ENCODE measurements at places on chromosomes 5 and 9.

- DNase-seq: peak; percentile 36
Measured at GRCh38 chr5:120538644-120539043, 74.5 kb downstream of the PRR16 start.

DNA sequence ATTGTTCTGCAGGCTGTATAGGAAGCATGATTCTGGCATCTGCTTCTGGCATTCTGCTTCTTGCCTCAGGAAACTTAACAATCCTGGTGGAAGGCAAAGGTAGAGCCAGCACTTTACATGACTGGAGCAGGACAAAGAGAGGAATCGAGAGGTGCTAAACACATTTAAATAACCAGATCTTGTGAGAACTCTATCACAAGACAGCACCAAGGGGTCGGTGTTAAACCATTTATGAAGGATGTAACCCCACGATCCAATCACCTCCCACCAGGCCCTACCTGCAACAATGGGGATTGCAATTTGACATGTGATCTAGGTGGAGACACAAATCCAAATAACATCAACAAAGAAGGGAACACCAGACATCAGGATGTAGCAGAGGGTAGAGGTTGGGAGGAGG lies 221.5 kb downstream of the CDH12 start:
- no peak for DNase-seq

DNA sequence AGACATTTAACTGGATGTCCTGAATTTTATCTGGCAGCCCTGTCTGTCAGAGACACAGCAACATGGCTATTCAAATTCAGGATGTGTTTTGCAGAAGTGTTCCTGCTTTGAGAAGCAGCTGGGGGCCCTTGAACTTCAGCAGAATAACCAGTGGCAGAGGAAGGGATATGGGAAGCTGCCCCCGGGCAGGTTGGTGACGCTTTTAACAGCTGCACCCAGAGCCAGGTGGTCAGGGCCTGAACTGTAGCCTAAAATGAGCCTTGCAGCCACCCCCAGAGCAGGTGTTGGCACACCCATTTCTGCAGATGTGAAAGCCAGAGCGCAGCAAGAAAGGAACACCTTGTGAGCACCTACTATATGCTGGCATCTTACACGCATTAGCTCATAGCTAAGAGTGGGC lies 128.7 kb upstream of the BOD1 start:
- DNase-seq: no peak

- DNase-seq: no peak
Measured at GRCh38 chr9:135100241-135100681, 12.8 kb downstream of the OLFM1 start.

DNA sequence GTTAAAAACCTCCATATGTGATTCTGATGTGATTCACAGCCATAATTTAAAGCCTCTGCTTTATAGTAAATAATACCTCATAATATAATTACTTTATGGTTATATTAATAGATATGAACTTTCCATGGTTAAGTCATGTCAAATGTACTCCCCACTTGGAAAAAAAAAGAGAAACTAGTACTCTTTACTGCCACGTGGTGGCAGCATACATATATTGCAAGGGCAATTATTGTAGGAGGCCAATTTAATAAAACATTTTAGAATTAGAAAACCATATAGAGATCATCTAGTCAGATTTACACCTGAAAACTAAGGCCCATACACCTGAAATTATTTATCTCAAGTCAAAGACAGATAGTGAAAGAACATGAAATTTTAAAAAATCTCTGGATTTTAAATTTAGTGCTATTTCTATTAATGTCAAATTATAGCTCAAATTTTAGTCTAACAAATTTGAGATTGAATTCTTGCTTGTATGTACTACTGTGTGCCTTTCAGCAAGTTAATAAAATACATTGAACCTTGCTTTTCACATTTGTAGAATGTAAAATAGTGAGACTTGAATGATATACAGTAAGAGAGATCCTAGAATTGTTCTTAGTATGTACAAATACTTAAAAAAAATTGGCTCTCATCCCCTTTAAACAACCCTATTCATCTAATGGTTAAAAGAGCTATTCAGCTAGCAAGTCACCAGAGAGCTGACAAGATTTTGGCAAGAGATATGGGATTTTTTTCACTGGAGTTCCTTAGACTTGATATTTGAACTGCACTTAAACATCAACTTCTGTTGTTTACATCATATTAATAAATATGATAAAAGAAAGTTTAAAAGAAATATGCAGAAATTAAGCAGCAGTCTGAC lies 603.8 kb downstream of the TLE4 start:
- DNase-seq: peak; percentile 67

- DNase-seq: no peak
Measured at GRCh38 chr9:92003308-92004044, 53.4 kb upstream of the ROR2 start.

- no peak for DNase-seq
Measured at GRCh38 chr5:29214839-29215238, 1978.6 kb upstream of the CDH6 start.

GRCh38 chr9:78515108-78515507 lies 218.2 kb downstream of the PSAT1 start:
- DNase-seq: no peak

DNA sequence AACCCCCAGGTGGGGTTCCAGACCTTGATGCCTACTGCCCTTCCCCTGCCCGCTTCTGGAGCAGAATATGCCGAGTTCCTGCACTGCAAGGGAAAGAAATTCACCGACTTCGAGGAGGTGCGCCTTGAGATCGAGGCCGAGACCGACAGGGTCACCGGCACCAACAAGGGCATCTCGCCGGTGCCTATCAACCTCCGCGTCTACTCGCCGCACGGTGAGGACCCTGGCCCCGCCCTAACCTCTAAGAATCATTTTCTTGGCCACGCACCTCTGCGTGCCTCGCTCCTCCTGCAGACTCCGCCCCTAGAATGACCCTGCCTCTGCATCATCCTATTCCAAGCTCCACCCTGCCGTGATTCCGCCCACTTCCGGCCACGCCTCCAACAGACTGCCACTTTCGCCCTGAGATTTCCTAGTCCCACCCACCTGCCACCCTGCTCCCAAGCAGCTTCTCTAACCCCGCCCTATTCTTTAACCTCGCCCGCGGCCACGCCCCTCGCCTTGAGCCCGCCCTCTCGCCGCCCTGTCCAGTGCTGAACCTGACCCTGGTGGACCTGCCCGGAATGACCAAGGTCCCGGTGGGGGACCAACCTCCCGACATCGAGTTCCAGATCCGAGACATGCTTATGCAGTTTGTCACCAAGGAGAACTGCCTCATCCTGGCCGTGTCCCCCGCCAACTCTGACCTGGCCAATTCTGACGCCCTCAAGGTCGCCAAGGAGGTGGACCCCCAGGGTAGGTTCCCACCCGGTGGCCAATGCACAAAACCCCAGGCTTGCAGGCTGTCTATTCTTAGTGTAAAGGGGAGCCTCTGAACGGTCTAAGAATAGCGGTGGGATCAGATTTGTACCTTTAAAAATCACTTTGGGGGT lies 15.6 kb downstream of the DNM1 start:
- peak; percentile 92 for DNase-seq

DNA sequence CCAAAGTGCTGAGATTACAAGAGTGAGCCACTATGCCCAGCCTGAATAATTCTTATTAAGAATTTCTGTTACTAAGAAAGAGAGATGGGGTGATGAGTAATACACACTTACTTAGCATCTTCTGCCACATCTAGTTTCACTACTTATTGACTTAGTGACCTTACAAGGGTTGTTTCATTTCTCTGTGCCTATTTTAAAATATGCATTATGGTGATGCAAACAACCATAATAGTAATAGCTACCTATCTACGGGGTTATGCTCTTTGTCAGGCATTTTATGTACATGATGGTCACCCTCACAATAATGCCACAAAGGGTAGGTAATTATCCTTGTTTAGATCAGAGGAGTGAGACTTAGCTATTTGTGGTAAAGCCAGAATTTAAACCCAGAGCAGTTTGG lies 499.0 kb upstream of the SGCD start:
- DNase-seq: no peak

DNA sequence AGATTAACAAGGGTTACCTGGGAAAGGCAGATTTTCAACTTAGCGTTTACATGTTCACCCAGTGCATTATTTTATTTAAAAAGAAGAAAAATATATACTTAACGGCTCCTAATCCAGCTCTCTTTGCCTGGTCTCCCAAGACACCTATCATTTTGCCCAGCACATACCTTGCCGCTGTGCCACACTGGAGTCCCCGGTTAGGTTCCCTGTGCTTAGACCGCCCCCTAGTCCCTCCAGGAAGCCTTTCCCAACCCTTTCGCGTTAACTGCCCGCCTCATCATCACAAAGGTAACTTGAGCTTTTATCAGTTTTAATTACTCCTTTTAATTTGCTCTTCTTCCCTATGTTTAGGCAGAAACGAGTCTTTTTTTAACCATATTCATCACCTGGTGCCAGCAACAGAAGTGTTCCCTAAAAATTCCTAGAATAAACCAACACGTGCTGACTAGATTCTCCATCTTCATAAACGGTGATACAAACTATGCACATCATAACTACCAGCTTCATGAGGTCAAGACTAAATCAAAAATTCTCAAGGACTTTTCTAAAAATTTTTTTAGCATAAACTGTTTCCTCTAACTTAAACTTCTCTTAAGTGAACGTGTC lies 19.7 kb downstream of the DNAJA1 start:
- DNase-seq: peak; percentile 39

GRCh38 chr9:27482709-27483108 lies 41.4 kb upstream of the IFNK start:
- no peak for DNase-seq

GRCh38 chr9:129138144-129138462 lies 26.9 kb downstream of the PTPA start:
- no peak for DNase-seq
